ENCODE measurements at places on chromosomes 4 and X.

DNA sequence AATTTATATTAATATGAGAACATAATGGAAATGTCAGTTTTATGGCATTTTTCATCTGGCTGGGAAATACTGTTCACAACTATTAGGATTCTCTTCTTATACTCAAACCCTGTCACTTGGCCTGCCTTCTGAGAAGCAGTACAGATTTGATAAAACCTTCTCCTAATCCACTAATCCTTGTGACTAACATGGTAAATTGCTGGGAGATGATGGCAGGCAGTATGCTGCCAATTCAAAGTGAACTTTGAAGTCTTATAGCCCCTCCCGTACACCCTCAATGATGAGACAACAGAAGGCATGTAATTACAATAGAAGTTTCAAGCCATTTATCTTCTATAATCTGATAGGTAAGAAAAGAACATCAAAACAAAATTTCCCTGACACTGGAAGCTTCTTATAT is 36.9 kb downstream of the PAQR3 start:
- DNase-seq = no peak

GRCh38 chrX:36019125-36019524 is 99.6 kb downstream of the CFAP47 start:
- no peak for DNase-seq

DNA sequence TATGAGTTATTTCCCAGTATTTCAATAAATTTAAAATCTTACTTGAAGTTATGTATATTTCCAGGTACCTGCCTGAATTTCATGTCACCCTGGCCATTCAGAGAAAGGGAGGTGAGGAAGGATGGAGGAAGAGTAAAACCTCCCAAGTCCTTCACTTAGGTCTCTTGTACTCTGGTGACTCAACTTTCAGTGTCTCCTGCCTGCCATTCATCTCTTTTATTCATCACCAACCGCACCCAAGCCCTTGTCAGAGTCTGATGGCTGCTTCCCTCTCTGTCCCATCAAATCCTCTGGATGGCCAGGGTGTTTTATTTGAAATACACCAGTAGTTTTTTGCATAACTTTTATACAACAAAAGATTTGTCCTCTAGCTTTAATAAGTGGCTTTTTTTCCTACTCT is 17.8 kb downstream of the TMPRSS11E start:
- DNase-seq = no peak

- no peak for DNase-seq
Observed at GRCh38 chrX:99371976-99372595, 1038.0 kb downstream of the PCDH19 start.

- no peak for DNase-seq
Observed at GRCh38 chr4:102438396-102439235, 62.5 kb upstream of the NFKB1 start.

DNA sequence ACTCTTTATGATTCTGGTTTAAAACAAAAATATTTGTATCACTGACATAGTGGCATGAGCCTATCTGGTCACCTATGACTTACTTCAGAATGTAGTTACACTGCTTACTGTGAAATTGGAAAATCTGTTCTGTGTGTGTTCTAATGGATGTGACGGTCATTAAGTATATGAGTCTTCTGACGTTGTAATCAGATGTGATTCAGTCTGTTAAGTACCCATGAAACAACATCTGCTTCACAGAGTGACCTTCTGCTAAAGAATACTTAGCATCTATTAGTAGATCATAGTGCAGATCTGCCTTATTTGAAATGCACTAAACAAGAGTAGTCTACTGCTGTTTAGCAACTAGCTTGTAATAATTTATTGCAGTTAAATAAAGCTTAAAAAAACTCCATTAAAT is 317.1 kb downstream of the DCTD start:
- no peak for DNase-seq

GRCh38 chr4:8383016-8383415 is 57.5 kb downstream of the ACOX3 start:
- DNase-seq = no peak

- DNase-seq = no peak
Observed at GRCh38 chr4:15753786-15754185, 24.3 kb upstream of the CD38 start.

DNA sequence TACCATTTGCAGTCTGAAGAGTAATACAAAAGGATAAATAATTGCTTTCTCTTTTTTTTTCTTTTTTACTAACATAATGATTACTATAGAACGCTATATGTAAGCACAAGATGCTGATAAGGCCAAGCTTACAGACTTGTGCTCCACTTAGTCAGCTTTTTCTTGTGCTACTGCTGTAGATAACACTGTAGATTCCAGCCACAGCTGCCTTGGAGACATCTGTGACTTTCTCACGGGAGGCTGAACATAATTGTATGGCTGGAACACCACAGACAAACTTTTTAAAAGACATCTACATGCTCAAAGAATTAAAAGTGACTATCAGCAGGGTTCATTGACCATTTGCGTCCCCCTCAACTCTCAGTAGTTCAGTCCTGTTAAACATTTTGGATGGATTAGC is 381.7 kb upstream of the AMOT start:
- DNase-seq = no peak
